ENCODE measurements at places on chromosomes 5 and 9. TPM values are rescaled to one million over a fixed set of nuclear protein-coding genes. Genes with fewer than 3 reads are reported as not detected.

FAM221B gene
- 0.73 TPM for polyA plus RNA-seq

CMBL gene
- polyA plus RNA-seq: 35.1 TPM

DNA sequence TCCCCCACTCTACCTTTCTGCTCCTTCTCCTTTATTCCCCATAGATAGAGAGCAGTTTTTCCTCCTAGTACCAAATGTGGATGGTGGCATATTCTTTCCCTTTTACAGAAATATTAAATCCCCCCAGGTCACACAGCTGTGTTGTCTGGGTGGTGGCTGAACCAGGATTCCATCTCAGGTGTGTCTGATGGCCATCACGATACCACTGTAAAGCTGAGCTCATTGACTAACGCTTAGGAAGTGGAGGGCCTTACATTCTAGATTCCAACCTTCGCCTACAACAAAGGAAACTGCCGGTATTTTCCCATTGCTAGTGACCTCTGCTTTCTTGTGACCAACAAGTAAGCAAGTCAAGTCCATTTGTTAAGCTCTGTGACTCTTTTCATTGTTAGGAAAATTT is 131.9 kb upstream of the KLF4 start:
- DNase-seq: no peak

NRG2 gene
- polyA plus RNA-seq: 10.0 TPM

GRCh38 chr5:109410389-109411148 is 795 bp upstream of the PJA2 start:
- peak; percentile 63 for DNase-seq

DNA sequence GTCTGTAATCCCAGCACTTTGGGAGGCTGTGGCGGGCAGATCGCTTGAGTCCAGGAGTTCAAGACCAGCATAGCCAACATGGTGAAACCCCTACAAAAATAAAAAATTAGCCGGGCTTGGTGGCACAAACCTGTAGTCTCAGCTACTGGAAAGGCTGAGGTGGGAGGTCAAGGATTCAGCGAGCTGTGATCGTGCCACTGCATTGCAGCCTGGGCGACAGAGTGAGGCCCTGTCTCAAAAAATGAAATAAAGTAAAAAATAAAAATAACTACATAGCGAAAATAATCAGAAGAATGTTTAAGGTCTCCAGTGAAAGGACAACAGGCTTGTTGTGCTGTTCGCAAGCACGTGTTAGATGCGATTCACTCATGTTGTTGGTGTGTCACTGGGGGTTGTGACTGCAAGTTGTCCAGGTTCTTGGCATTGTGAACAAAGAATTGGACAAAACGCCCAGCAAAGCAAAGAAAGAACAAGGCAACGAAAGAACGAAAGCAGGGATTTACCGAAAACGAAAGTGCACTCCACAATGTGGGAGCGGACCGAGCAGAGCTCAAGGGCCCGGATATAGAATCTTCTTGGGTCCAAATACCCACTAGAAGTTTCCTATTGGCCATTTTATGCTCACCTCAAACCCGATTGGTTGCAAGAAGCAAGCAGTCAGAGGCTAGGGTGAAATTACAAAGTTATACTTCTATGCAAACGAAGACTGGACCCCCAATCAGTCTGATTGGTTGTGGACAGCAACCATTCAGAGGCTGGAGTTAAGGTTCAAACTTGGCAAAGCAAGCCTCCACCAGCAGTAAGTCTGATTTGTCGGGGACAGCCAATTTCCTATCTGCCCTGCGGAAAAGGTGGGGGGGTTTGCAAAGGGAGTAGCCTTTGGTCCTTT is 844 bp upstream of the MCCC2 start:
- DNase-seq: no peak

GRCh38 chr5:80376557-80376956 is 31.3 kb upstream of the ZFYVE16 start:
- no peak for DNase-seq

C5orf52 gene
- not detected for polyA plus RNA-seq

- no peak for DNase-seq
Observed at GRCh38 chr9:89179540-89179894, 899 bp upstream of the SHC3 start.

DNA sequence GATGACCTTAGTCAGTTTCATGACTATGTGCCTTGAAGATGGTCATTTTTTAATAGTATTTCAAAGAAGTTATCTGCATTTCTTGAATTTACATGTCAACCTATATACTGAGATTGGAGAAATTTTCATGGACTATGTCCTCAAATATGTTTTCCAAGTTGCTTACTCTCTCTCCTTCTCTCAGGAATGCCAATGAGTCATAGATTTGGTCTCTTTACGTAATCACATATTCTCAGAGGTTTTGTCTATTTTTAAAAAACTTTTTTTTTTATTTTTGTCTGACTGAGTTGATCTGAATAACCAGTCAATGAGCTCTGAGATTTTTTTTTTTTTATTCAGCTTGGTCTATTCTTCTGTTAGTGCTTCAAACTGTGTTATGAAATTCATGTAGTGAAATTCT is 374.7 kb upstream of the GRIN3A start:
- DNase-seq: no peak

CCL21 gene
- polyA plus RNA-seq: 0.18 TPM

DNA sequence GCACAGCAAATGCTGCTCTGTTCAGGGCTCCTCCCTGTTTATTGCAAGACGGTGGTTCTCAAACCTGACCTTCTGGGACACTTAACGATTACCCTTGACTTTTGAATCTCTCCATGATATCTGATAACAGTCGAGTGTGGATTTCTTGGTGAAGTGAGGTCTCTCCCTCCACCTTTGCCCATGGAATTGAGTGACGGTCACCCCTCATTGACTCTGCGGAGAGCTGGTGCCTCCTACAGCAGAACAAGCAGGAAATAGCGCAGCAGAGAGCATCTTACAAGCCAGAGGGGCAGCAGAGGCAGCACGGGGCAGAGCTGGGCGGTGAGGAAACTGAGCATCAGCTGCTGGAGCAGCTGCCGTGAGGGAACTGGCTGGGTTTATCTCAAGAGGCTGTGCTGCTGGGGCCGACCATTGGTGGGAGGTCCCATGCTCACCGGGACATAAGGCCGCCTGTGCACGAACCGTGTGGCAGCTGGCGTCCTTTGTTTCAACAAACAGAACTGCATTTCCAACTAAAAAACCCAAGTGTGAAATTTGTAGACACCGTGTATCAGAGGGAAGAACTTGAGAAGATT is 189.8 kb downstream of the MTRR start:
- DNase-seq: no peak

DNA sequence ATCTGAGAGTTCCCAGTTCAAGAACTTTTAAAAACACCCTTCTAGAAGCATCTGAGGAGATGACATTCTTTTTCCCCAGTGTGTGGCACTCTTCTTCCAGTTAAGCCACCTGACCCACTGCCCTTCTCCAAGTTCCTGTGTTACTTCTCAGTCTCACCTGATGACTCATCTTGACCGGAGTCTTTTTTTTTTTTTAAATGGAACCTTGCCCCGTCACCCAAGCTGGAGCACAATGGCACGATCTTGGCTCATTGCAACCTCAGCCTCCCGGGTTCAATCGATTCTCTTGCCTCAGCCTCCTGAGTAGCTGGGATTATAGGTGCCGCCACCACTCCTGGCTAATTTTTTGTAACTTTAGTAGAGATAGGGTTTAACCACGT is 224.1 kb upstream of the DAB2 start:
- DNase-seq: no peak

SLC34A1 gene
- polyA plus RNA-seq: 1.2 TPM

DNA sequence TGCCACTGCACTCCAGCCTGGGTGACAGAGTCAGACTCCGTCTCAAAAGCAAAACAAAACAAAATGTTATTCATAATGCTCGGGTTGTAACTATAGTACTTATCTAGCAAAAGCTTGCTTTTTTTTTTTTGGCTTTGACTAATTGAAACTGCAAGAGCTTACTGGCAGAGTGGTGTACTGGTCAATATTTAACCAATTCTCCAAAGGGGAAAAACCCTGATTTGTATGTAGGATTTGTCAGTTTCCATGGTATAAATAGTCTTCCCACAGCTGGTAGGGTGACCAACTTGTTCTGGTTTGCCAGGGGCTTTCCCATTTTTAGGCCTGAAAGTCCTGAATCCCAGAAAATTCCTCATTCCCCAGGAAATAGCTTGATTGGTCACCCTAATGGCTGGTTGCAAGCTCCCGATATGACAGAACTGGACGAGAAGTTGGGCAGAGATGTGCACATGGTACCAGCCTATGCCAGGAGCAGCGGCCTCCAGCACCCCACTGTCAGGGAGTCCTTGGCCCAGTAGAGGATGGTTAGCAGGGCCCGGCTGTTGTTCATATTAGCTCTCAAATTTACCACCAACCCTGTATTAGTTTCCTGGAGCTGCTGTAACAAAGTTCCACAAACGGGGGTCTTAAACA is 58.0 kb downstream of the FXN start:
- no peak for DNase-seq

GRCh38 chr9:83032065-83032625 is 30.8 kb downstream of the RASEF start:
- DNase-seq: no peak

DNA sequence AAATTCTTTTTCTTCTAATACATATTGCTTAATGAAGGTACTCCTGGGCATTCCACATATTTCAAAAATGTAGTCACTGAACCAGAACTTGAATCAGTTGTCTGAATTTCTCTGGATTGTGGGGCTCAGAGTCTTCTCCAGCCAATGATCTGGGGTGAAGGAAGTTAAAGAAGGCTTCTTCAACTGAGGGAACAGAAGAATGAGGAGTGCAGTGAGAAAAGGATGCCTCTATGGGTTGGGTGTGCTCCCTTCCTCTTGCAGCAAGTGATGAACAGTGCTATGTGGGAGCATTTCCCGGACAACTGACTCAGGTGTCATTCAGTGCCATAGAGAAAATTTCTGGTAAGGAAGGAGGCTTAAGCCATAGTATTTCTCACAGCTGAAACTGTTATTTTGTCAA is 7.9 kb downstream of the LNPEP start:
- no peak for DNase-seq

DNA sequence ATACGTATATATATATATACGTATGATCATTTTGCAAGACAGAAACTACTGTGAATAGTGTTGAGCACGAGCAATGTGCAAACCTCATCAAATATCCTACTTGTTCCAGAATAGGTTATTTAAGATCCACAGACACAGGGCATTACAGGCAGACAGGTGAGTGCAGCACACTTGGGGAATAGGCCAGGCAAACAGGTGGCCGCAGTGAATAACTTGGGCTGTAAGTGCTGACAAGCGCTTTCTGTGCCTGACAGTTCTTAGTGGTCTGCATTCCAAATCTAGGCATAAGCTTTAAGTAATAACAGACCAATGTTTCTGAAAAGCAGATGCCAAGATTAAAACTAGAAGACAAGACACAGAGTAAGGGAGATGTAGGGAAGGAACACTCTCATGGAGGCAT is 77.9 kb downstream of the LHFPL2 start:
- DNase-seq: no peak

DNA sequence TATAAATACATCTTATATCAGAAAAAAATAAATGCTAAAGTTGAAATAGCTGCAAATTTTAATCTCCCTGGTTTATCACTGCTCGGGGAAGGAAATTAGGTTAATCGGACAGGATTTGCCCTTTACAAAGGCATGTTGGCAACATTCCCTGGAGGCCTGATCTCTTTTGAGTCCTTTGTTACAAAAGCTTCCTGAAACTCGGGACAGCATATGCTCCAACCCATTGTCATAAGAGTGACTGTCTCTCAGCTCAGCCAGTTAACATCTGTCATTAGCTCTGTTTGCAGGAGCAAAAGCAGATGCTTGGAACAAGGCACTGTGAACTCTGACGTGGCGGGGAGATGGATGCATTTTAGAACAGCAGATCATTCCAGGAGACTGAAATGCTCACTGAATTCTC is 80.6 kb downstream of the MYO10 start:
- no peak for DNase-seq

DNA sequence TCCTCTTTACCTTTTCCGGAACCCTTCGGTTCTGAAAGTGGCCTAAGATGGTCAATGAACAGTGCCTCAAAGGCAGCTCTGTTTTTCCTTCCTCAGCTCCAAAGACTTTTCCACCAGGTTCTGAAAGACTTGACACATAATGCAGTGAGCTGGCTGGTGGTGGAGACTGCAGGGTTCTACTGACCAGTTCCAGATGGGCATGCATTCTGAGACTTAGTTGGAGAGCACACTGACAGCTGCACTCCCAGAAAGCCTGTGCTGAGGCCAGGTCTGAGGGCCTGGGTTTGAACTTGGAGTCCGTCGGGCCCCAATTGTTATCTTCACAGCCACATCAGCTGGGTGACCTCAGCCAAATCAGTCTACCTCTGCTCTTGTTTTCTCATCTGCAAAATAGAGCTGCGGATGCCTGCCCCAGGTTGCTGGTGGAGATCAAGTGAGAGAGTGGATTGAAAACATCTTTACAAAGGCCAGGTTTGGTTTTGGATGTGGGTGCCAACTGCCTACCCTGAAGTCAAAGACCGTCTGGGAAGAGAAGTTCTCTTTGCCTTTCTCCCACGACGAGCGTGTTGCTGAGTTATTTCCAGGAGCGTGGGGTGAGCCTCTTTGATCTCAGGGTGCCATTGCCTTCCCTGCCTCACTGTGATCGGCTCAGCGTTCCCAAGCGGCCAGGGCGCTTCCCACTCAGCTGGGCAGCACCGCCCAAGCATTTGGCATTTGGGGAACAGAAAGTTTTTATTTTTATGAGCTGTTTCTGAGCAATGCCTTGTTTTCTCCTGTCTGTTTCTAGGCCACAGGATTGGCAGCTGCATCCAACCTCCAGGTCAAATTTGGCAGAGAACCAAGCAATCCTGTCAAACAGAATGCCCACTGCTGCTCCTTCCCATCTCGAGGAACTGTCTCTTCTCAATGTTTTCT is 54.9 kb downstream of the RAD23B start:
- DNase-seq: peak; percentile 24

DNA sequence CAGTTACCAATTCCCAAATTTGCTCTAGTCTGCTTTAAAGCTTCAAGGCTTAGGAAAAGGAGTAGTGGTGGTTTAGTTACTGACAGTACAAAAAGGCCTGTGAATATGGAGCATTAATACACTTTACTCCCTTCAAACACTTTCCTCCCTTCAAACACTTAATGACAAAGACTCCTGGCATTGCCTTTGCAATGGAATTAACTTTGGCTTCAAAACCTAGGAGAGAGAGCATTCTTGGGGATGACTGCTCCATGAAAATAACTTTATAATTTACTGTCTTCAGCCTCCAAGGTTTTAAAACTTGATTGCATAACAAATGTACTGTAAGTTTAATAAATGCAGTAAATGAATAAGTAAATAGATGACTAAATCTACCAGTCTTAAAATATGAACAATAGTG is 185.6 kb downstream of the TRPM3 start:
- DNase-seq: no peak

OTULINL gene
- polyA plus RNA-seq: 26.5 TPM

PDE8B gene
- polyA plus RNA-seq: 24.2 TPM

- no peak for DNase-seq
Observed at GRCh38 chr5:86175224-86175623, 442.5 kb upstream of the COX7C start.

KIF24 gene
- 3.7 TPM for polyA plus RNA-seq

NINJ1 gene
- 54.2 TPM for polyA plus RNA-seq

DNA sequence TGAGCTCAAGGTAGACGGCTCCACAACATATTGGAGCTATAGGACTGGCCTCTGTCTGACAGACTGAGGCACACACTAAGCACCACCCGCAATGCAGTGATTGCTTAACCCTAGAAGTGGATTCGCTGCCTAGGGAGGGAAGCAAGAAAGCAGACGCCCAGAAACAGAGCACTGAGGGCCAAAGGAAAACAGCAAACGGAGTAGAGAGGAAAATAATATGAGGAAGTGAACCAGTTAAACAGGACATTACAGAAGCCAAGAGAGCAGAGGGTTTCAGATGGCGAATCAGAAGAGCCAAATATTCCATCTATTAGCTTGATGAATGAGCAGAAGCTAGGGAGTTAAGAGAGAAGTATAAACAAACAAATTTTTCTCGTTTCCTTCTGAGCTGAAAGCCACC is 139.2 kb upstream of the LHFPL2 start:
- no peak for DNase-seq

MATR3 gene
- 752 TPM for polyA plus RNA-seq

GRCh38 chr5:131305138-131305689 is 41.4 kb downstream of the CDC42SE2 start:
- DNase-seq: no peak
